Bone marrow (tissue), 2 donors: ENCODE measurements at places on chromosomes 1 and 21.
A peak's percentile ranks its signal among the peaks of the same experiment; 100 is the strongest.

DNA sequence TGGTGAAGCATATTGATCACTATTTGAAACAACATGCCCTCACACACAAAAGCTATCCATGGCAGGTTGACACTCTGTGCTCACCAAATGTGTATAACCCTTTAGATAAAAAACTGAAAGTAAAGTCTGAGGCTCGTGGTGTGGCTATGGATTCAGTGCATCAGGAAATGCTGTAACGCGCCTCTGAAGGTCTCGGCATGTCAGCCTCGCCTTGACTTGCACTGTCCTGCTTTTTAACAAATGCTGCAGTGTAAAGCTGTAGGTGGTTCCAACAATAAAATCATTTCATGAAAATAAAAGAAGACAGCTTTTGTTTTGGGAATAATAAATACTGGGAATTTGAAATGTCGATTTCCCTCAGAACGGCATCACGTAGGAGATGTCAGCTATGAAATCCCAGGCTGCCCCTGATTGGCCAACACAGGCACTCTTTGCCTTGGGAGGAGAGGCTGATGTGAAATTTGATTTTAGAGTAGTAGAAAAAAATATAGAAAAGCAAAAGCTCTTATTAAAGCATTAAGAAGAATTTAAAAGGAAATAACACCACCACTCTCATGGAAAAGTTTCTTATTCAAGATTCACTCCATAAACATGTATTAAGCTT lies 168.2 kb downstream of the DSCAM start:
- no peak for DNase-seq

- DNase-seq = no peak
Observed at GRCh38 chr1:224763126-224763775, 147.1 kb downstream of the CNIH3 start.

GRCh38 chr1:168057355-168057754 lies 79.4 kb downstream of the GPR161 start:
- no peak for DNase-seq

DNA sequence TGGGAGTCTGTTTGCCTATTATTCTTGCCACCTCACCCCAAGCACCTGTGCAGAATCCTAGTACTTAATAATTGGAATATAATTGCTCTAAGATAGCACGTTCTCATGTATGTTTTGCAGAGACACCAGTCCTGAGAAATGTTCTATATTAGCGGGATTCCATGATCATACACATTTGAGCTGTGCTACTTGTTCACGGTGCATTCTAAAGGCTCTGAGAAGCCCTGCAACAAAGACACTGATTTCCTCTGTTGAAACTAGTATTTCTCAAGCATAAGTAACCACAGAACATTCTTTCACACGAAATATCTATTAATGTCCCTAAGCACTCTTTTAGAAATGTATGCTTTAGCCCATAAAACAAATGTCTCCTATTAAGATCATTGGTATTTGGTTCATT lies 109.4 kb downstream of the BARHL2 start:
- no peak for DNase-seq

DNA sequence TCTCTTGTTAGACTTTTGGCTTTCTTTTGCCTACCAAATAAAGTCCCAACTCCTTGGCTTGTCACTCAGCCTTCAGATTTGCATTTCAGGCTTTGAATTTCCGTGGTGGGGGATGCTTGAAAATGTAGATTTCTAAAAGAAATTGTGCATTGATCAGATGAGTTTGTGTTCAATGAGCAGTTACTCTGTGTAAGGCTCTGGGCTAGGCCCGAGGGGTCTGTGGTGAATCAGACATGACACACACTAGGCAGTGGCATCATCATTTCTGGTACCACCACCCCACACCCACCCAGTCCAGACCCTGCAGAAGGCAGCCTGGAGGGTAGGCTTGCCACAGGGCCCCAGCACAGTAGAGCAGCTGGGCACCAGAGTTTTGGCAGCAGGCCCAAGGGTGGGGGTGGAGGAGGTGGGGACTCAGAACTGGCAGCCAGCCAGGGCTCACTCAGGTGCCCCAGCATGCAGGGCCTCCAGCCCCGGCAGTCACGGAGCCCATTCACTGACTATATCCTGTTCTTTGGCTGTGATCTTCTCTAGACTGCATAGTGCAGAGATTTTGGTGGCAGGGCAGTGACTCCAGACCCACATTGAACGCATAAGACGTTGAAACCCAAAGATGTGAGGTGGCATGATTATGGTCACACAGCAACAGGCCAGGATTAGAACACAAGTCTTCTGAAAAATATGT lies 97.2 kb upstream of the ARTN start:
- DNase-seq = peak; percentile 43

- DNase-seq = no peak
Observed at GRCh38 chr1:182270731-182271130, 120.9 kb downstream of the GLUL start.
